ENCODE measurements at places on chromosomes 3 and 15. TPM values are rescaled to one million over a fixed set of nuclear protein-coding genes. Genes with fewer than 3 reads are reported as not detected.

MST1 gene
- 15.1 TPM for total RNA-seq

SLC9C1 gene
- not detected for total RNA-seq

GOLGA6L1 gene
- total RNA-seq = not detected

SMARCC1 gene
- 131 TPM for total RNA-seq

NECTIN3 gene
- total RNA-seq = 56.3 TPM

LIPH gene
- 6.4 TPM for total RNA-seq

FBLN2 gene
- 36.6 TPM for total RNA-seq

KCNAB1 gene
- 0.72 TPM for total RNA-seq

- DNase-seq = no peak
Measured at GRCh38 chr3:173750591-173750990, 353.0 kb downstream of the NLGN1 start.

DNA sequence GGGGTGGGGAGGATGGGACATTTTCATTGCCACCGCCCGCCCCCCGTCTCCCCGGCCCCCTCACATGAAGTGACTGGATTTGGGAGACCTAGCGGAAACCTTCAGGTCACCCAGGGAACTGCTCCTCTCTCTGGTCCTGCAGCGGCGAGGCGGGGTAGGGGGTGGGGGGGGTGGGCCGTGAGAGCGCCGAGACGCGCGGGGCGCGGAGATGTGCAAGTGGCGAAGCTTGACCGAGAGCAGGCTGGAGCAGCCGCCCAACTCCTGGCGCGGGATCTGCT lies 712 bp upstream of the MME start:
- no peak for DNase-seq

DNA sequence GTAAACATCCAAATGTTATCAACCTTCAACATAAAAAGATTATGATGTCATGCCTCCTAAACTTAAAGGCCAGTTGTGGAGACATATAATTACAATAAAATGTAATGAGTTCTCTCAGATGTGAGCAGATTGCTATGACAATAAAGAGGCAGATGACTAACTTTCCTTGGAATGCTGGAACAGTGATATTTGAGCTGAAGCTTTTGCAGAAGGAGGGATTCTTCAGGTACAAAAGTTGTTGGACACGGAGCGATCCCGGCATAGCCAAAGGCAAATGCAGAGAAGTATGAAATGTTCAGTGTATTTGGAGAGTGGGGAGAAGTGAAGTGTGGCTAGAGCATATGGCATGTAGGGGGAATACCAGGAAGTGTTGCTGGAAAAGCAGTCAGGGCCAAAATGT lies 520.1 kb downstream of the FGF12 start:
- DNase-seq = peak; percentile 30

- DNase-seq = no peak
Measured at GRCh38 chr3:15040844-15041243, 24.3 kb downstream of the MRPS25 start.

DNA sequence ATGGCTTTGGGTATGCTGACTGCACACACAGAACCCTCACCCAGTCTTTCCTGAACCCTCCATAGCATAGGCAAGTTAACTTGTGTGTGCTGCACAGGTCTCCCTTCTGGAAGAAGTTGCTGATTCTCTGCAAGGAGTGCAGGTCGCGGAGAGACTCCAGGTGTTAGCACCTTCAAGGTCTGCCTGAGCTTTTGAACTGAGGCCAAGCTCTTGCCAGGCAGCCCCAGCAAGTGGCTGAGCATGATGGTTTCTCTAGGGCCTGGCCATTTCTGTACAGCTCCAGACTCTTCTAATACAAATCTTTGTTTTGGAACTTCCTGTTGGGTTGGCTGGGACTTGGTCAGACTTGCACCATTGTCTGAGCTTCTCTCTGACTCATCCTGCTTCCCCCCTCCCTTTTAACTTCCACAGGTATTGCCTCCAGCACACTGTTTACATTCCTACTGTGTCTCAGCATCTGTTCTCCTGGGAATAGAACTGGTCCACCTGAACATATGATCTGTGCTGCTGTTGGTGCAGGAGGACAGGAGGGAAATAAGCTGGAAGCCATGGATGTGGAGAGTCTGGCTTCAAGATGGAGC lies 53.3 kb downstream of the KY start:
- DNase-seq = peak; percentile 7

DNA sequence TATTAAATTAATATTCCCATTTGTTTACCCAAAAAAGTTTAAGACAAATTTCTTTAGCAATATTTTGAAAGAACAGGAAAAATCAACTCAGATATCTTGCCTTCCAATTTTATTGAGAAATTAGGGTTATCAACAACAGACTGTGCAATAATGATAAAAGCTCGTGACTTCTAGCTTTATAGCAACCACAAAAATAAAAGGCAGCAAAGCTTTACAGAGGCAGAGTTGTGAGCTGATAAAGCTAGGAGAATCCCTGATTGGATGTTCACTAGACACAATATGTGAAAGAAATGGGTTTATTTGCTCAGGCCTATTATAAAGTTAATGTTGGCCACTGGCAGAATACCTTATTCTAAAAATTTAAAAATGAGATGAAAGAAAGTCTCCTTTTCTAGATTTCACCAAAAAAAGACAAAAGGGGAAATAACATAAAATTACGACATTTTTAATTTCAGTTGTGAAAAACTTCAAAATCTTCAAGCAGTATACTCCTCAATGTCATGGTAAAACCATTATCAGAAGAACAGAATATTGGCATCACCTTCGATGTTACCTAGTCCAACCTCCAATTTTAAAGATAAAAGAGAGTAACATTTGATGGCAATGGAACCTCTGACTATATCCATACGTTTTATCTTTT lies 2.8 kb downstream of the VPS13C start:
- DNase-seq = no peak

DNA sequence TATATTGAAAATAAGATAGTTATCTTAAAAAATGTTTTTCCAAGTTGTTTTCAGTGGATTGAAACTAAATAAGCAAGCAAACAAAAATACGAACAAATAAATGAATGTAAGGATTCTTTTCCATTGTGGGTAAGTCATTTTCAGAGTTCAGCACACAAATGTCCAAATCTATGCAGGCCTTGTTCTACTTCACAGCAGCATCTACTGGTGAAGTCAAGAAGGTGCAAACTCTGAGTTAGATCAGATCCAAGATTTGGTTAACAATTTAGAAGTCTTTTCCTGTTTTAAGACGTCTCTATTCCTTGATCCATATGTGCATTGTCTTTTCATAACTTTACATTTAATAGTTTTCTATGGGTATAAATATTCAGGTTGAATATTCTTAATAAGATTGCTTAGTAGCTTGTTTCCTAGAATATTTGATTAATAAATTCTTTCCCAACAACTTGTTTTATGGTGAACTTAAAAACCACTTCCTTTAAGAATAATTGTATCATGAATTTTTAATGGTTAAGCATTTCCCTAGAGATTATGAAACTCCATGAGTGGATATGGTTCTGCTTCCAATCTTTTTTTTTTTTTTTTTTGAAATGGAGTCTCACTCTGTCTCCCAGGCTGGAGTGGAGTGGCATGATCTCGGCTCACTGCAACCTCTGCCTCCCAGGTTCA lies 10.5 kb downstream of the PTX3 start:
- peak; percentile 39 for DNase-seq

DNA sequence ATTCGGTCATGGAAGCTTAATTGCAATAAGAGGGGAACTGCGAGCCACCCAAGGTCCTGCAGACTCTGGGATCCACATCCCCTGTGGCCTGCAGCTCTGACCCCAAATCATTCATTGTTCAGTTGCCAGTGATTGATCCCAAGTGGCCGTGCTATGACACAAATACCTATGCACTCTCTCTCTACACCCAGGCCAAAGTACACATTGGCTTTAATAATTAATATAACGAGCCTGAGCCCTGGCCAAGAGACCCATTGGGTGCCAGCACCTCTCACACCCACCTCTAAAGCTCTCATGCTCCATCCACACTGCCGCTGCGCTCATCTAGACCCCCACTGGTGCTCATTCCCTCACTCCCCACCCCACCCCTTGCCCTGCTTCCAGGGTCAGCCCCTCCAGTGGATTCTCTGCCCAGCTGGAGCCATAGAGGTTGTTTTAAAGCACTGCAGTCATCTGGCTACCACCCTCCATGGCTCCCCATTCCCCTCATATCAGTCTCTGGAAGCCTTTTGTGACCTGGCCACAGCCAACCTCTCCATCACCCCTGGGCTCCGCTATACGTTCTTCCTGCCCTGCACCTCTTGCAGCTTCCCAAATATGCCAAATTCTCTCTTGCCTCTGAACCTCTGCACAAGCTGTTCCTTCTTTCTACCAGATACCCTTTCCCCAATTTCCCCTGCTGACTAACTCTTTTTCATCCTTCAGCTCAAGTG lies 37.7 kb upstream of the SLC6A6 start:
- DNase-seq = no peak

DNA sequence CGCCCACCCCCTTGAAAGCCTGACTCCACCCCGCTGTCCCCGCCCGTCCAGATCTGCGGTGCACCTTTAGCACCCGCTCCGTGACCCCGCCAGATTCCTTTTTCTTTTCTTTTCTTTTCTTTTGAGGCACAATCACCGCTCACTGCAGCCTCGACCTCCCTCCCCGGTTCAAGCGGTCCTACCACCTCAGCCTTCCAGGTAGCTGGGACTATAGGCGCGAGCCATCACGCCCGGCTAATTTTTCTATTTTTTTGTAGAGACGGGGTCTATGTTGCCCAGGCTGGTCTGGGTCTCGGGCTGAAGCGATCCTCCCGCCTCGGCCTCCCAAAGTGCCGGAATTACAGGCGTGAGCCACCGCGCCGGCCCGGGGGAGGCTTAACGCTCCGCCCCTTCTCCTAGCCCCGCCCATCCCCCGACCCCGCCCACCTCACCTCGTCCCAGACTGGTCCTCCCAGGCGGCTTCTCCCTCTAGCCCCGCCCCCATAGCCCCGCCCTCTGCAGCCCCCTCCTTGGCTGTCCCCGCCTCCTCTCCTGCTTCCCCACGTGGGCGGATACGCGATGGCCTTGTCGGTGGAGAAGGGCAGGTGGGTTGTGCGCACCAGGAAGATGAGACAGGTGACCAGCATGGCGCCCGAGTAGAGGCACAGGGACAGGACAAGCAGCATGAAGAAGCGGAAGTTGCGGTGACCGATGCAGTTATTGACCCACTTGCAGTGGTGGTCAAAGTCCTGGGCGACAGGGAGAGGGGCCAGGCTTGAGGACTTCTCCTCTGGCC lies 3.2 kb downstream of the ZDHHC19 start:
- DNase-seq = no peak

GRCh38 chr3:30752970-30753369 lies 141.5 kb downstream of the GADL1 start:
- peak; percentile 71 for DNase-seq

- DNase-seq = peak; percentile 94
Measured at GRCh38 chr3:117681619-117682018, 972.0 kb downstream of the TUSC7 start.

DNA sequence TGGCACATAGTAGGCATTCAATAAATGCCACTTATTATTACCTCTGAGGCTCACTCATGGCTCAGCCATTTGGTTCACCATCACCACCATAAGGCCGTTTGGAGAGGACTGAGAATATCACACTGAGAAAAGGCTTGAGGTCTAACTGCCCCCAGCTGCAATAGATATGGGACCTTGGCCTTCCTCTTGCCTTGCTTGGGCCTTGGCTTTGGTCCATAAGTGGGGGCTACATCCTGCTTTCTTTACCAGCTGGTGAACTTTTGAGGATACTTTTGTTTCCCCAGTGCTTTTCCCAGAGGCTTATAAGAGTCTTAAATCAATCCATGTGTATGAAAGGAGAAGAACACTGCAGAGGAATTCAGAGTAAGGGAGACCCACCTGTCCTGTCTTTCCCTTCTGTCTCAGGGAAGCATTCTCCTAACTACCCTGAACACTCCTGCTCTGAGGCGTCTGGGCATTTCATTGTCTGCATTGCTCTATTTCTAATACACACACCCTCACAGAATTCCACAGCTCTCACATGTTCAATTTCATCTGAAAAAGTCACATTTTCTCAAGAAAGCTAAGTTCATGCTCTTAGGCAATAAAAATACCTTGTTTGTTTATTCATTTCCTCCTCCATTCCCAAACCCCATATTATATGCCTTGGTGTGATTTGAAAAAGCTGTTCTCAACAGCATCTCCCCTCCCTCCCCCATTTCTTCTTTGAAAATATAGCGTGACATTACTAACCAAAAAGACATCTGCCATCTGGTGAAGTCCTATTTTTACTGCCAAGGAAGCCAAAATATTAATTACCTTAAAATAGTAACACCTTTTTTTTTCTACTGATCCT lies 22.5 kb upstream of the KCNMB2 start:
- no peak for DNase-seq

DNA sequence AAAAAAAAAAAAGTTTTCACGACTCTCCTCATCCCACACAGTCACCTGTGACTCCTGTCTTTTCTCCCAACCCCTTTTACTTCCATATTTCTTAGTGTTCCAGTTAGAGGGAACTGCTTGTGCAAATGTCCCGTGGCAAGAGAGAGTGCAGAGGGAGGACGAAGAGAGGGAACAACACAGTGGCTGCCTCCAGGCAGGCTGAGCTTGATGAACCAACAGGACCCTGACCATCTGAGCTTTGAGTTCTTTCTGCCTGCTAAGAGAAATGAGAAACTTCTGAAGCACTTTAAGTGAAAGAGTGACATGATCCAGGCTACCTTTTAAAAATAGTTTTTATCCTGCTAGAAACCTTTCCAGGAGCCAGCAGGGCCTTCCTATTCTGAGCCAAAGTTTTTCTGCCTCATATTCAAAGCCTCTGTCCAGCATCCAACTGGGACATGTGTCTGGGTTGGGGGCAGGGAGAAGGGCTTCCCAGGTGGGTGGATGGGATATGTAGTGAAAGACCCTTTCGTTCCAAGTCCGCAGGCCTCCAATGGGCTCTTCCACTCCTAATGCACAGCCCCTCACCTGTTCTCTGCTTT lies 239.9 kb downstream of the OPA1 start:
- DNase-seq = no peak

DNA sequence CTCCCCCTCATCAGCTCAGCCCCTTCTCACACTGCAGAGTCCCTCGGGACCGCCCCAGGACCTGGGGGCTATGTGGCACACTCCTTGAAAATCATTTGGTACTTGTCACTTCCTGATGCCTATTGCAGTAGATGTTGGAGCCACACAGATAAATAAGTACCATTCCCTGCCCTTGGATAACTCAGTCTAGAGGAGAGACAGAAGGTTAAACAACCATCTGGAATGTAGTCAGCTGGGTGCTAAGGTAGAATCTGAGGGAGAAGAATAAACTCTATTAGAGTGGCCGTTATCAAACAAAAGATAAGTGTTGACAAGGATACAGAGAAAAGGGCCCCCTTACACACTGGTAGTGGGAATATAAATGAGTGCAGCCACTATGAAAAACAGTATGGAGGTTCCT lies 112.3 kb upstream of the NR2E3 start:
- DNase-seq = no peak

GRCh38 chr15:50140983-50141382 lies 21.9 kb upstream of the ATP8B4 start:
- no peak for DNase-seq

DNA sequence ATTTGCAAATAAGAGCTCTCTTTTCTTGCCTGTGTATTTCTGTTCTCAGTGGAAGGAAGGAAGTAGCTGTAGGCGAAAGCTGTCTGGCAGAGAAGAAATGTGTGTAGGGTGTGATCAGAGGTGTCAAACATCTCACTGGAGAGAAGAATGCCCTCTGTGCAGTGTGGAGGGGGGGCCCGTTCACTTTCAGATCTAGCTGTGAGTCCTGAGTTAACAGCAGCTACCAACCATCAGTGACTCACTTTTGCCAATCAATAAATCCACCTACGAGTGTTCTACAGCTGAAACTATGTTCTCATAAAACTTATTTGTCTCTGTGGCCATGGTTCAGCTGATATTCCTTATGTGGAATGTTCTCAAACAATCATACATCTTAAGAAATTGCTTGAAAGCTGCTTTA lies 103.7 kb downstream of the FRMD4B start:
- DNase-seq = no peak
